Right hindlimb (tissue), 1 donor: ENCODE measurements at places on chromosomes 1 and 21.

- DNase-seq = no peak
These were observed 100.9 kb upstream of the BRINP3 start for GRCh38 chr1:190578526-190578925.

DNA sequence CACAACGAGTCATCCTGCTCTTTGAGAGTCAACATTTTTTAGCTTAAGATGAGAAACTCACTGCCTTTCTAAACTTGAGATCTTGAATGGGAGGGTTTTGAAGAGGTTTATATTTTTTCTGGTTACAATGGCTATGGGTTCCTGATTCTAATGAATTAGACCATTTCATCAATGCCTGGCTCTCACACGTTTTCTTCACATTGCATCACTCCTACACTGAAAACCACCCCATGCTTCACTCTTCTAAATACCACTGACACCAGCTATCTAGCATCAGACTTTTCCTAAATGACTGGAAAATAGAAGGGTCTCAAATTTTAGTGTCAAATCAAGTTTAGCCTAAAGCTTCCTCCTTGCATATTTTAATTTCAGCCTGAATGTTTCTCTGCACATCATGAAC is 606.1 kb upstream of the USP24 start:
- DNase-seq = no peak

DNA sequence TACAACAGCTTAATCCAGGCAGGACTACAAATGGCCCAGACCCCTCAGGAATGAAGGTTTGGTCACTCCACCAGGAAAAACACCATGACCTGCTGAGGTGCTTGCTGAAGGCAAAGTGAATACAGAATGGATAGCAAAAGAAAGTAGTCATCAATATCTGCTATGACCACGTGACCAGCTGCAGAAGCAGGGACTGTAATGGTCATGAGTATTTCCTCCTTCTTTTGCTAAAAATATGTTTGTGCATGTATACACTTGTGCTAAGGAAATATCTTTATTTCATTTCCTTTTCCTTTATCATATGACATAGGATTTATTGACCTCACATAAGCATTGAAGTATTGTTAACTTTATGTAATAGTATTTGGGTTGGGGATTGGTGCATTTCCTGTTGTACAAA is 26.4 kb upstream of the GOLT1A start:
- no peak for DNase-seq

- no peak for DNase-seq
These were observed 410 bp downstream of the TXNDC12 start for GRCh38 chr1:52054496-52055065.

- DNase-seq = no peak
These were observed 25.2 kb downstream of the SLC66A1 start for GRCh38 chr1:19337289-19337688.

GRCh38 chr1:25933479-25934365 is 27.5 kb upstream of the STMN1 start:
- DNase-seq = no peak

DNA sequence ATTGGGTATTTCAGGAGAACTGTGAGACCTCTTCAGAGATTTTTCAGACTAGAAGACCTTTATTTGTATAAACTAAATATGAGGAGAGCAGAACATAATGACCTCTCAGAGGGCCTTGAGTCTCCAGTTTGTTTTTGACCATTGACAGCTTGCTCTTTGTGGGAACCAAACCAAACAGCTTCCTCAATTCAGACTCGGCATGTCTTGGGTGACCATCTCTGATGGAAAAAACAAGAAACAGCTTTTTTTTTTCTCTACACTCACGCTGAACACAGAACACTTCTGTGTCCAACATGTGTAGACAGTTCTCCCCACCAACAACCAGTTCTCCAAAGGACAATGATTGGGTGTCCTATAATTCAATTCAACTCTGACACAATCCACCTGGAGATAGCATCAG is 11.5 kb downstream of the ATP1A4 start:
- no peak for DNase-seq

DNA sequence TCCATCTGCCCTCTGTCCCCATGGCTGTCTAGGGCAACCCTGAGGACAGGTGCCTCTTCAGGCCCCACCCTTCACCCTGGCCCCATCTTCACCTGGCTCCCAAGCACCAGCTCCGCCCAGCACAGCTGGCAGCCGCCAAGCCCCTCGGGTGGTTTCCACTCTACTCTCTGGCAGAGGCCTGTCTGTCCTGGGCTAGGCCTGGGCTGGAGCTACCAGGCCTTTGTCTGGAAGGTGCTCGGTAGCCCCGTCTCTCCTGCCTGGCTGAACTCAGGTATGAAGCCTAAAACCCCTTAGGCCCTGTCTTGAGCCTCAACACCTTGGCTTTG is 17.4 kb downstream of the SDC3 start:
- no peak for DNase-seq

- no peak for DNase-seq
These were observed 4.6 kb downstream of the CHI3L2 start for GRCh38 chr1:111232134-111232533.

DNA sequence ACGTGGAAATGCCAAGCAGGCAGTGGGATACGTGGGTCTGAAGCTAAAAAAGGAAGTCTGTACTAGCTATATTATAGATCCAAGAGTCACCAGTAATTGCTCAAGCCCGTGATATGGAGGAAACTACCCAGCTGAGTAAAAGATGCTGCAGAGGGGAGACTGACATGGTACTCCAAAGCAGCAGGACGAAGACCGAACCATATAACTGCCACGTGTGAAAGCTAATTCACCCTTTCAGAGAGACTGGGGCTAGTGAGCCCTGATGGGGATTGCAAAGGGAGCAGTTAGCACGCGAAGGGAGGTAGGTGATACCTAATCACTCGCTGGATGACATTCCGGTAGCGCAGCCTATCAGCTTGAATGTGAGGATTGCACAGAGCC is 316 bp downstream of the AP4B1 start:
- DNase-seq = no peak
